ENCODE measurements at places on chromosomes 12 and 14. TPM values are rescaled to one million over a fixed set of nuclear protein-coding genes. Genes with fewer than 3 reads are reported as not detected.

Gene ADAM20
- 0.80 TPM for total RNA-seq

Gene MFAP5
- total RNA-seq = 211 TPM

Gene SLCO1B1
- total RNA-seq = 0.04 TPM

Gene PIWIL1
- total RNA-seq = 0.13 TPM

Gene FBXO34
- total RNA-seq = 17.2 TPM

Gene PFDN5
- total RNA-seq = 875 TPM

Gene MMP19
- total RNA-seq = 2.7 TPM

DNA sequence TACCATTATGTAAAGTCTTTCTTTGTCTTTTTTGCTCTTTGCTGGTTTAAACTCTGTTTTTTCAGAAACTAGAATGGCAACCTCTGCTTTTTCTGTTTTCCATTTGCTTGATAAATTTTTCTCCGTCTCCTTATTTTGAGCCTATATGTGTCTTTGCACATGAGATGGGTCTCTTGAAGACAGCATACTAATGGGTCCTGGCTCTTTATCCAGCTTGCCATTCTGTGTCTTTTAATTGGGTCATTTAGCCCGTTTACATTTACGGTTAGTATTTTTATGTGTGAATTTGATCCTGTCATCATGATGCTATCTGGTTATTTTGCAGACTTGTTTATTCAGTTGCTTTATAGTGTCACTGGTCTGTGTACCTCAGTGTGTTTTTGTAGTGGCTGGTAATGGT is 207.9 kb upstream of the TMEM260 start:
- DNase-seq = no peak
- H3K27me3 ChIP-seq = no peaks in the 10 kb centered on the region
- no peak overlapping the region for H3K4me3 ChIP-seq
- H3K36me3 ChIP-seq = no peaks in the 10 kb centered on the region

GRCh38 chr12:69066492-69067373 is 133.8 kb upstream of the CPM start:
- H3K4me3 ChIP-seq = no peak overlapping the region
- H3K27me3 ChIP-seq = no peaks in the 10 kb centered on the region
- DNase-seq = no peak

GRCh38 chr14:93007225-93007997 is 84.5 kb downstream of the CHGA start:
- no peak for DNase-seq
- H3K4me1 ChIP-seq = peaks cover 67% of the 10 kb centered on the region
- H3K4me3 ChIP-seq = no peak overlapping the region
- H3K36me3 ChIP-seq = no peaks in the 10 kb centered on the region

DNA sequence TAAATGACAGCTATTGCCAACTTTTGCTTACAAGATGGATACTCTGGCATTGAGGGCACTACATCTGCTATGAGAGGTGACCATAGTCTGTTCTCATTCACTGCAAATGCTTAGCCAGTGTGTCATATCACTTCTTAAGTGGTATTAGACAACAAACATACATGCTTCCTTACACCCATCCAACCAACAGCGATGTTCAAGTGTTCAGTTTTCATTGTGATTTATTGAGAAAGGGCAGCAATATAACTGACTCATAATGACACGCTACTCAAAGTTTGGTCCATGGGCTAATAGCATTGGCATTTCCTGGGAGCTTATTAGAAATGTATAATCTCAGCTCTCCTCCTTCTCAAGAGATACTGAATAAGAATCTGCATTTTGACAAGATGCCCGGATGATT is 181.7 kb downstream of the NPAS3 start:
- no peak overlapping the region for H3K4me3 ChIP-seq
- no peak overlapping the region for H3K27ac ChIP-seq
- H3K4me1 ChIP-seq = no peaks in the 10 kb centered on the region
- DNase-seq = no peak
- H3K27me3 ChIP-seq = no peaks in the 10 kb centered on the region

DNA sequence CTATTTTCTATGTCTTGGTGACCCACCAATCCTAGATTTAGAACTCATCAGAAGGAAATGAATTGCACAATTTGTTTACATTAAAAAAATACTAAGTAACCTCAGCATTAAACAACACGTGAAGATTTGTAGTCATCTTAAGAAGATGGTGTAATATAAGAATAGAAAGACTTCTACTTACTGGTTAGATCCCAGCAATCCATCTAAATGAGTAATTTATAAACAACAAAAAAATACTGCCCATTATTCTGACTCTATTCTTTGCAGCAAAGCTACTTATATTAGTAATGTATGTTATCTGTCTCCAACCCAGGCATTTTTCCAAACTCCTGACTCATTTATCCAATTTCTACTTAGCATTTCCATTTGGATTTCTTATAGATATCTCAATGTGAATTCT is 67.8 kb downstream of the CD163L1 start:
- H3K36me3 ChIP-seq = no peaks in the 10 kb centered on the region
- H3K27me3 ChIP-seq = no peaks in the 10 kb centered on the region
- H3K4me1 ChIP-seq = no peaks in the 10 kb centered on the region
- DNase-seq = no peak

DNA sequence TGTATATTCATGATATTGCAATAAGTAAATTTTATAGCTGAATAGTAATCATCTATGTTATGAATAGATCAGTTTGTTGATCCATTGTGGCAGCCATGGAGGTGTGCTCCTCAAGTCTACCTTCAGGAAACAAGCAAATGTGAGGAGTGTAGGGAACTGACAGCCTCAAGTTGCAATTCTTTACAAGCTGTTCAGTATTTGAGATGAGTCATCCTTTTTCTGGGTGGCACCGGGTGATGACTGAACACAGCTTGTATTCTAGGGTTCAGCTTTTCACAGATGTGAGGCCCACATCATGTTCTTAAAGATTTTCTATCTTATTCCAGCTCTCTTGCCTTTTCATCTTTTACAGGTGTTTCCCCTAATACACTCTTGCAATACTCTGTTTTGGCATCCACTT is 452.4 kb downstream of the KCNH5 start:
- no peak for DNase-seq
- H3K4me3 ChIP-seq = no peak overlapping the region
- H3K36me3 ChIP-seq = no peaks in the 10 kb centered on the region

GRCh38 chr12:26047401-26048226 is 77.2 kb downstream of the BHLHE41 start:
- H3K4me1 ChIP-seq = peaks cover 8% of the 10 kb centered on the region
- H3K27me3 ChIP-seq = no peaks in the 10 kb centered on the region
- no peaks in the 10 kb centered on the region for H3K36me3 ChIP-seq
- no peak for DNase-seq

GRCh38 chr12:116306968-116307367 is 29.5 kb upstream of the MED13L start:
- no peak for DNase-seq
- H3K4me3 ChIP-seq = no peak overlapping the region
- H3K36me3 ChIP-seq = no peaks in the 10 kb centered on the region
- H3K27me3 ChIP-seq = no peaks in the 10 kb centered on the region

DNA sequence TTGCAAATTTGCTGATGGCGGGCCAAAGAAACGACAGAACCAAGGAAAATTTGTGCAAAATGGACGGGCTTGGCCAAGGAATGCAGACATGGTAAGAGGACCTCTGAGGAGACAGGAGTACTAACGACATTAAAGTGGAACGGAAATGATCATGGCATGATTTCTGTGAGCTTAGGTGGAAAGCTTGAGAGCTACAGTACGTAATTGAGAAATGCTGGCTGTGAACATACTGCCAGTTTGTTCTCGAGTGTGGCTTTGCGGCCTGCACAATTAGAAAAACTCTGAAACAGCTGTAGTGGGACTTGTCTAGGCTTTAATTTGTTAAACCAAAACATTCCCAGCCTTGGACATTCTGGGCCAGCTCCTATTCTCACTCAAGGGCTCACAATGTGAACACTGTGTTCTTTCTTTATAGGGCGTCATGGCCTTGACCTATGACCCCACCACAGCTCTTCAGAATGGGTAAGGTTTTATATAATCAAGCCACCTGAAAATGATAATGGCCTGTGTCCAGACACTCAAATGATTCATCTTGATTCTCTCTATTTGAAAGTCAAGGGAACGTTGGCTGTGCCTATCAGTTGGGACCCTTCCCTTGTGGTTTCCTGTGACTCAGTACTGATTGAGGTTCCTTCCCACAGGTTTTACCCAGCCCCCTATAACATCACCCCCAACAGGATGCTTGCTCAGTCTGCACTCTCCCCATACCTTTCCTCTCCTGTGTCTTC is 48.5 kb downstream of the BAZ2A start:
- peaks cover 21% of the 10 kb centered on the region for H3K36me3 ChIP-seq
- no peaks in the 10 kb centered on the region for H3K4me1 ChIP-seq
- H3K4me3 ChIP-seq = no peak overlapping the region

DNA sequence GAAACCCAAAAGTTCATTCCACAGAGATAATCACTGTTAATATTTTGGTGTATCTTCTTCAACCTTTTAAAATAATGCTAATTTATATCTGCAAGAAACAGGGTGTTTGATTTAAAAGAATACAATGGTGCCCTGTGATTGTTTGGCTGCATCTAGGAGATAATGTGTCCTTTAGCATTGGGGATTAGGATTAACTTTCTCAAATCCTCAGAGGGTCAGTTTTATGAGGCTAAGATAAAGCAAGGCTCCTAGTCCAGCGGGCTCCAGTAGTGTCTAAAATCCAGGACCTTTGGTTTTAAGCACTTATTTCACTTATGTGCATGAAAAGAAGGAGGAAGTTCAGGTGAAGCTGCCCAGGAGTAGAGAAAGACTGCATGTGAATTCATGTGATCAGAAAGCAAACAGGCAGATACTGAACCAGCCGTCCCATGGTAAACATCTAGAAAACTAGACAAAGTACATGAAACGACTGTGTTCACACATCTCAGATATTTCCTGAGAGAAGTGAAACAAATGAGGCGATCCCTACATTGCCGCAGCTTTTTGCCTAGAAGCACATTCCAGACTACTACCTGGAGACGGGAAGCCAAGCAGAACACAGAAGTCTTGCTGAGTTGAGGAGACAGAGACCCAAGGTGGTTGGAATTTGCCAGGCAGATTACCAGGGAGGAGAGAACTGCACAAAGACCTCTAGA is 129.1 kb upstream of the MAX start:
- no peak overlapping the region for H3K4me3 ChIP-seq
- no peaks in the 10 kb centered on the region for H3K36me3 ChIP-seq
- peaks cover 8% of the 10 kb centered on the region for H3K4me1 ChIP-seq
- no peak for DNase-seq

GRCh38 chr12:15001733-15002382 is 29.0 kb downstream of the PDE6H start:
- no peaks in the 10 kb centered on the region for H3K27me3 ChIP-seq
- no peak overlapping the region for H3K4me3 ChIP-seq
- H3K36me3 ChIP-seq = no peaks in the 10 kb centered on the region
- peaks cover 8% of the 10 kb centered on the region for H3K4me1 ChIP-seq

GRCh38 chr14:96587823-96588385 is 85.7 kb downstream of the PAPOLA start:
- H3K4me3 ChIP-seq = no peak overlapping the region
- H3K4me1 ChIP-seq = peaks cover 14% of the 10 kb centered on the region
- no peak overlapping the region for H3K27ac ChIP-seq
- H3K27me3 ChIP-seq = peaks cover 38% of the 10 kb centered on the region
- DNase-seq = no peak
- no peaks in the 10 kb centered on the region for H3K36me3 ChIP-seq

- peaks cover 16% of the 10 kb centered on the region for H3K4me1 ChIP-seq
- H3K4me3 ChIP-seq = peak within 1 kb of the TSS; percentile 65
- peak within 1 kb of the TSS; percentile 85 for H3K27ac ChIP-seq
- H3K36me3 ChIP-seq = peaks cover 17% of the 10 kb centered on the region
- no peaks in the 10 kb centered on the region for H3K27me3 ChIP-seq
Observed at GRCh38 chr12:112937741-112938719, at the start of gene OAS3. Gene OAS3 (plus strand): TSS chr12:112938474. CDS start chr12:112938531, 57 bp downstream.

GRCh38 chr12:41920355-41920754 is 224.3 kb downstream of the GXYLT1 start:
- H3K4me1 ChIP-seq = peaks cover 2% of the 10 kb centered on the region
- no peaks in the 10 kb centered on the region for H3K36me3 ChIP-seq
- H3K27ac ChIP-seq = no peak overlapping the region
- H3K27me3 ChIP-seq = no peaks in the 10 kb centered on the region
- no peak overlapping the region for H3K4me3 ChIP-seq

GRCh38 chr12:53733051-53733806 is 6.0 kb upstream of the CALCOCO1 start:
- H3K27ac ChIP-seq = no peak overlapping the region
- peaks cover 10% of the 10 kb centered on the region for H3K4me1 ChIP-seq
- peaks cover 35% of the 10 kb centered on the region for H3K27me3 ChIP-seq
- no peak for DNase-seq
- no peak overlapping the region for H3K4me3 ChIP-seq

DNA sequence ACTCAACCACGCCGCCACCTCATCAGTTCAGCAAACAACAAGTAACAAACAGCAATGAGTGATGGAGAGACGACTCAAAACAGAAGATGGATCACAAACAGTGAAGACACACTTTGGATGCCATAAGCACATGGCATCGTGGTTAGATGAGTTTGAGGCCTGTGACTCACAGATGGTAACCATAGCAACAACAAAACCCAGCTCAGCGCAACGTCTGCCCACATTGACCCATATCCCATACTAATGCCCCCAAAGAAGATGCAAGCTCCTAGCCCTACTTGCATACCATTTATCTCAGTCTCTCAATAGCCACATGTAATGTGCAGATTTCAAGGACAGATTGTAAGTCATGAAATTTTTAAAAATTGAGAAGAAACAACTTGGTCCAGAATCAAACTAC is 1322.3 kb upstream of the TMEM132C start:
- H3K4me1 ChIP-seq = no peaks in the 10 kb centered on the region
- no peak for DNase-seq
- H3K4me3 ChIP-seq = no peak overlapping the region

DNA sequence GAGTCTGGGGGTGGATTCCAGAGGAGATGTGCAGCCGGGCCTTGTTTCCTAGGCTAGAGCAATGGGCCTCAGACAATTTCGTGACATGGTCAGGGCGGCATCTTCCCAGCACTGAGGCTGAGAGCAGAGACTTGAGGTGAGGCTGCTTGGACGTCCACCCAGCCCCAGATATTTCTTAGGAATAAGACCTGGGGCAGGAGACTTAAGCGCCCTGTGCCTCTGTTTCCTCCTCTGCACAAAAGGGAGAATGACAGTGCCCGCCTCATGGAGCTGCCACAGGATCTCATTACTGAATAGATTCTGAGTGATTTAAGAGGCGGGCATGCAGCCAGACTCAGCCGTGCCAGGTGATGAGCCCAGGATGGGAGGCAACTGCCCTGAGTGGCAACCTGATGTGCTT is 297.9 kb upstream of the SFSWAP start:
- DNase-seq = no peak
- H3K36me3 ChIP-seq = no peaks in the 10 kb centered on the region
- H3K4me1 ChIP-seq = no peaks in the 10 kb centered on the region
- peaks cover 5% of the 10 kb centered on the region for H3K27me3 ChIP-seq

- H3K27ac ChIP-seq = no peak overlapping the region
- peak overlapping the region; percentile 53 for H3K4me3 ChIP-seq
- H3K27me3 ChIP-seq = peaks cover 67% of the 10 kb centered on the region
- DNase-seq = no peak
Observed at GRCh38 chr12:48183876-48184548, 568 bp downstream of the CCDC184 start.
